Left ventricle myocardium superior (tissue), 1 donor: ENCODE measurements at places on chromosomes 2 and 18.

DNA sequence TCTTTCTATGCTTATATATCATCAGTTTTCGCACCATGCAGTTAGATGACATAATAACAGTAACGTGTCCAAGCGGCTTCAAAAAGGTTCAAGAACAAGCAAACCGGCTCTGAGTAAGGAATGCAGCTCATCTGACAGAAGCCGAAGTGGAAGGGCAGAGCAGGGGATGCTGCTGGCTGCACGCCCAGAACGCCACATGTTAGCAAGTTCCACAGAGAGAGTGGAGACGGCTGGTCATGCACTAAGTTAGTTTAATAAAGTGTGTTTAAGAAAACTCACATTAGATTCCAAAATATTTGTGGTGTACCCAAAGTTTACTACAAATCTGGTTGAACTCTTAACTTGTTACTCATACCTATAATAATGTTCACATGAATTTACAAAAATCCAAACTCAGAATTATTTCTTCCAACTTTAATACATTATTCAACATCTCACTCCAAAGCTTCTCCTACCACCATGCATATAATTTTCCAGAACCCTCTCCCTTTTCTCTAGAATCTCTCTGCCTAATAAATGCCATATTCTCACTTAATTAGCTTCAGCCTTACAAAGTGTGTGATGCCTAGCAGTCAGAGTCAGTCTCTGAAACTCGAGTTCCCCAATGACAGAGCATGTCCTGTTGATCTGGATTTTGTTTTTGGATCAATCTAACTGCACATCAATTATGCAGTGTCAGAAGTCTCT lies 170.0 kb downstream of the DNAH7 start:
- DNase-seq = peak; percentile 85

- DNase-seq = no peak
Measured at GRCh38 chr2:70751881-70752280, 16.1 kb downstream of the ADD2 start.

DNA sequence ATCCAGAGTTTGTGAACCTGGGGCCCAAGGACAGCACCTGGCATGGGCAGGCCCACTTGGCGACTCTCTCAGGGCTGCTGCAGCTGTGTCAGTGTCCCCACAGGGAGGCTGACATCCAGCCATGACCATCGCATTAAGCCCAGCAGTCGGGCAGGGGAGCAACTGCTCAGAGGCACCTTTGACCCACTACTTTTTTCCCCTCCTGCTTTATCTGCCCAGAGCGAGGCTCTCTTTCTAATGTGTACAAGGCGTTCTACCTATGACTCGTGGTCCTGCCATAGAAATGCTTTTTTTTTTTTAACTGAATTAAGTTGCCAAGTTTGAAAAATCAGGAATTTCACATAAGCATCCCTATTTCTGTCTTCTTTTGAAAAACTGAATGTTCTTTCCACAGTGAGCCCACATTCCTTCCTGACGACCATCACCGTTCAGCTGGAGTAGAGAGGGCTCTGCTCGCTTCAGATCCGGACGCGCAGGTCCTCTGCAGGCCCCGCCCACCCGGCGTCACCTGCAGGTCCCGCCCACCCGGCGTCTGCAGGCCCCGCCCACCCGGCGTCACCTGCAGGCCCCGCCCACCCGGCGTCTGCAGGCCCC lies 403 bp upstream of the CLUL1 start:
- DNase-seq = no peak

- no peak for DNase-seq
Measured at GRCh38 chr2:191321861-191322662, 76.9 kb downstream of the MYO1B start.

GRCh38 chr2:239177325-239177724 lies 223.5 kb downstream of the HDAC4 start:
- DNase-seq = no peak

- DNase-seq = no peak
Measured at GRCh38 chr2:16645775-16646559, 19.7 kb downstream of the CYRIA start.

DNA sequence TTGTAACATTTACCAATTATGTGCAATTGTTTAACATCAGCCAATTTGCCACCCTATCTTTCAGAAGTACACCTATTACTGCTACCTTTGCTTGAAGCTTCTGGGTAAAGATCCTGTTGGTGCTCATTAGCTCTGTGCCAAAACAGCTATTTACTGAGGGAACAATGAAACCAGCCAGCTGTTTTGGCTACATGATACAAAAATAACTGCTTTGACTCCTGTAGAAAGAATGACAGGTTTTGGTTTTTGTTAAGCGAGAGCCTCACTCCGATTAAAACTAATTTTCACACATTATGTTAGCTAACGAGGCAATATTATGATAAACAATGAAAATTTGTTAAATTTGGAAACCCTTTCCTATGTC lies 907.0 kb downstream of the EPHA4 start:
- DNase-seq = no peak

DNA sequence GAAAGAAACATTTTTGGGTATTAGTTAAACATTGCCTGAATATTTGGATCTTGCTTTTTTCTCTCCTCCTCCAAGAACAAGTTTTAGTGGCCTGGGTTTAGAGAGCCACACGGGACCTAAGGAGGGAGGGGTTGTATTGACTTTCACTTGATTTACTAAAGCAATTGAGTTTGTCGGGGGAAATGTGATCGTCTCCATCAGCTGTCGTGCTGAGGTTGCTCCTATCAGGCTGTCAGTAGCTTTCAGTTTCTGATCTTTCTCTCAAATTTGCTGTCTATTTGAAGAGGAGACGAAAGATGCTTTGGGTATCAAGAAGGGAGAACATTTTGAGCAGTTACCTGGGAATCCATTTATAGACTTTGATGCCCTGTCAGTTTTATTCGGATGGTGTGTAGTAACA lies 106.0 kb downstream of the SETBP1 start:
- no peak for DNase-seq

- DNase-seq = no peak
Measured at GRCh38 chr2:188664951-188665595, 309.1 kb upstream of the COL3A1 start.

- DNase-seq = no peak
Measured at GRCh38 chr18:48942086-48942485, 8.7 kb downstream of the SMAD7 start.

- DNase-seq = no peak
Measured at GRCh38 chr2:42086500-42086953, 38.7 kb downstream of the PKDCC start.

GRCh38 chr2:134245340-134245984 lies 8.4 kb upstream of the MGAT5 start:
- peak; percentile 77 for DNase-seq

DNA sequence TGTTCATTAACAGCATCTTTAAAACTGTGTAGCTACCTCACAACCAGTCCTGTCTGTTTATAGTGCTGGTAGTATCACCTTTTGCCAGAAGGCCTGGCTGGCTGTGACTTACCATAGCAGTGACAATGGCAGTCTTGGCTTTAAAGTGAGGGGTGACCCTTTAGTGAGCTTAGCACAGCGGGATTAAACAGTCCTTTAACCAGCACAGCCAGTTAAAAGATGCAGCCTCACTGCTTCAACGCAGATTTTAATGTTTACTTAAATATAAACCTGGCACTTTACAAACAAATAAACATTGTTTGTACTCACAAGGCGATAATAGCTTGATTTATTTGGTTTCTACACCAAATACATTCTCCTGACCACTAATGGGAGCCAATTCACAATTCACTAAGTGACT lies 7.0 kb downstream of the RRM2 start:
- no peak for DNase-seq

- no peak for DNase-seq
Measured at GRCh38 chr2:9240745-9241144, 34.1 kb downstream of the ASAP2 start.

DNA sequence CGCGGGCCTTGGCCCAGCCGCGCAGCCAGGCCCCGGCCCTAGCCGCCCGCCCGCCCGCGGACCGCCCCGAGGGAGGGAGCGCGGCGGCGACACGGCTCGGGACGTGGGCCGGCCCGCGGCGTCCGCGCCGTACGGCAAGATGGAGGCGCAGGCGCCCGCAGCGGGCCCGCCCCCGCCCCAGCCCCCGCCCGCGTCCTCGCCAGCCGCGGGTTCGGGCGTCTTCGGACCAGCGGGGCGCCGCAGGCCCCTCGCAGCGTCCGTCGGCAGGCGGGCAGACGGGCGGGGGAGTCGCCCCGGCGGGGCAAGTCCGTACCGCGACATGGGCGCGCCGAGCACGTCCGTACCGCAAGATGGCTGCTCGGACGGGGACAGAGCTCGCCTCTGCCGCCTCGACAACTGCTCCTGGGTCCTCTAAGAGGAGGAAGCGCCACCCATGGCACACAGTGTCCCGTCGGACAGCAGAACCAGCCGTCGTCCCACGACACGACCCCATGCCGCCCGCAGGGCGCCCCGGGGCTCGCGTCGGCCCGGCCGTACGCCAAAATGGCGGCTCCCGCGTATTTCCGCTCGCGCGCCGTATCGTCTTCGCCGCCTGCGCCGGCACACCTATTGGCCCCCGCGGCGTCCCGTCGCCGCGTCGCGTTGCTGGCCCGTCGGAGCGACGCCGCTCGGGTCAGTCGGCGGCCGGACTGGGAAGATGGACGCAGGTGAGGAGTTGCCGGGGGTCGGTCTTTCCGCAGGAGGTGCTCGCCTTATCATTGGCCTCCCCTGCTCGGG lies at the start of the genes ATG4B and THAP4:
ATG4B (plus strand) TSS at position 676 of the 777 bp plus-strand sequence; CDS start at position 698, 22 bp downstream.
THAP4 (minus strand) TSS at position 141 of the 777 bp plus-strand sequence. CDS start 141 bp downstream, outside the sequence.
- DNase-seq = peak; percentile 93

GRCh38 chr2:72846171-72847095 lies 20.6 kb upstream of the EXOC6B start:
- no peak for DNase-seq

DNA sequence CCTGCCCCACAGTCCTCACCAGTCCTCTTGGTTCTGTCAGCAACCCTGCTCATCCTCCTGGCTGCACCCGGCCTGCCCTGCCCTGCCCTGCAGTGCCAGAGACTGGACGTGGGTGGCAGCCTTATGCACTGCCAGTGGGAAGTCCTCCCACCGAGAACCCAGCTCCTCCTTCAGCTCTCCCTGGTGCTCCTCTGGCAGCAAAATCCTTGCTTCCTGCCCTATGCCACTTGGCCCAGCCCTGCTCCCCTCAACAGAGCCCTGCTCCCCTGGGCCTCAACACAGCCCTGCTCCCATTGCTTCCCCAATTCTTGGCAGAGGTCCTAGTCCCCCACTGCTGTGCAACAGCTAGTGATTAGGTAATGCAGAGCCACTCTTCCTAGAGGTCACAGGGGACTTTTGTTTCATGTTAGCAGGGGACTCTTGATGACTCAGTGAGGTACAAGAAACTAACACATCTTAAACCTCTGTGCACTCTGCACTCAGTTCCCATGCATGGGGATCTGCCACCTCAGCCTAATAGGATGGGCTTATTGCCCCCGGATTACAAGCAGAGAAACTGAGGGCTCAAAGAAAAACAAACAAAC lies 58.0 kb upstream of the EDAR start:
- no peak for DNase-seq

- no peak for DNase-seq
Measured at GRCh38 chr18:54316071-54316820, 41.4 kb downstream of the STARD6 start.

DNA sequence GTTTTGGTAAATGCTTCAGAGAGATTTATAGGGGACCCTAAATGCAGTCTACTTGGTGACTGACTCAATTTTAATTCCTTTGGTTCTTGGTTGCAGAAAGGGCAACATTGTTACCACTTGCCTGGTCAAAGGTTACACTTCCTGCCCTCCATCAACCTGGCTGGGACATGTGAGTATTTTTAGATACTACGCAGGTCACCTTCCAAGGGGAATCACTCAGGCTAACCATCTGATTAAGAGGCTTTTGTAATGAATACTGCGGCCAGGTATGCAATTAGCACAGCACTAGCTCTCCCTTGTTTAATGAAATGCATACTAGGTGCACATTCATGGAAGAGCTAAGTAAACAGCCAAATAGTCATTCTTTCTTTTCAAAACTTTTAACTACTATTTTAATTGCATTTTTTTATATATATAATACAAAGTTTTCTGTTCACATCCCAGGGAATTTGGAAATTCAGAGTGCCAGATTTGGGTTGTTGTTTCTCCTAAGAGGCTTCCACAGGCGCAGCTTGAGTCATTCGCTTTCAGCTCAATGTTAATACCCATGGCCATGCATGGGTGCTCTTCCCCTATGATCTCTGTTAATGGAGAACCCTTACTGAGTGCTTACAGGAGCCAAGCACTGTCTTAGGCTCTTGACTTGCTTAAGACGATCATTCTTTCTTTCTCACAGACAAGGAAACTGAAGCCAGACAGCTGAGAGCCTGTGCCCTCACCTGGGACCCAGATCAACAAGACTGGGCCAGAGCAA lies 152.2 kb downstream of the MTX2 start:
- DNase-seq = no peak

- no peak for DNase-seq
Measured at GRCh38 chr2:39881948-39882347, 102.9 kb upstream of the THUMPD2 start.

GRCh38 chr2:49973917-49974368 lies 819.6 kb upstream of the FSHR start:
- peak; percentile 80 for DNase-seq

DNA sequence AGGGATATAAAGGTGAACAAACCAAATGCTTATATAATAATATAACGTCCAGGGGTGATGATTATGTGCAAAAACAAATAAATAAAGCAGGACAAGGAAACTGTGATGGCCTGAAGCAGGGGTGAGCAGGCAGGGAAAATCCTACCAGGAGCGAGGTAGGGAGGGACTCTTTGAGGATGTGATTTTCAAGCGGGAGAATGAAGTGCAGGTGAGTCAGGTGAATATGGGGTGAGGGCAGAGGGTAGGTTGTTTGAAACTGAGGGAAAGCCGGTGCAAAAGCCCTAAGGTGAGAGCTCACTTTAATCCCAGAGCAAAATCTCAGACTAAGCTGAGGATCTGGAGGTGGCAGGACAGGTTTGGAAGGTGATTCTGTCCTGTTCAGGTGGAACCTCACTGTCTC lies 40.7 kb downstream of the CYP26B1 start:
- DNase-seq = no peak

DNA sequence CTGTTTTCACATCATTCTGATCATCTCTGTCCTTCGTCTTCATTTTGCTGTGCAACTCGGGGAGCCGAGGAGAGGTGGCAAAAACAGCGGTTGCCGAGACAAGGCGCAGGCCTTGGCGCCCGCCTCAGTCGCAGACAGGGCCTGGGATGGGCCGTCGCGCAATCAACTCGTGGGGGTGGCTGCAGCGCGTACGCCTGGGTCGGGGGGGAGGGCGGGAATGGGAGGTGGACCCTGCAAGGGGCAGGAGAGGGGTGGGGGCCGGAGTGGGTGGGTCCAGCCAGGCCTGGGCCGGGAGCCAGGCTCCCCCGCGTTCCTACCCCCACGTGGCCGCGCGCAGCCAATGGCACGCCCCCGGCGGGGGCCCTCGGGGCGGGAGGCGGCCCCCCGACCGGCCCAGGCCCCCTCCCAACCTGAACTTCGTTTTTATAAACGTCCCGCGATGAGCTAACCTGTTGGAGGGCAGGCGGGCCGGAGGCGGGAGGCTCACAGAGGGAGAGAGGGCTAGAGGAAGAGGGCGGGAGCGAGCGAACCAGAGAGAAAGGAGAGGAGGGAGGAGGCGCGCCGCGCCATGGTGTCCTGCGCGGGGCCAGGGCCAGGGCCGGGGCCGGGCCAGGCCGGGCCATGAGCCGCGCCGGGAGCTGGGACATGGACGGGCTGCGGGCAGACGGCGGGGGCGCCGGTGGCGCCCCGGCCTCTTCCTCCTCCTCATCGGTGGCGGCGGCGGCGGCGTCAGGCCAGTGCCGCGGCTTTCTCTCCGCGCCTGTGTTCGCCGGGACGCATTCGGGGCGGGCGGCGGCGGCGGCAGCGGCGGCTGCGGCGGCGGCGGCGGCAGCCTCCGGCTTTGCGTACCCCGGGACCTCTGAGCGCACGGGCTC lies at the start of gene HOXD13:
HOXD13 (plus strand) TSS at position 452 of the 875 bp plus-strand sequence; CDS start at position 622, 170 bp downstream.
- DNase-seq = no peak

- DNase-seq = no peak
Measured at GRCh38 chr2:53536583-53537361, 230.8 kb upstream of the CHAC2 start.
